Iris pigment epithelial cell (primary cell): ENCODE measurements at places on chromosomes 7 and 10.

DNA sequence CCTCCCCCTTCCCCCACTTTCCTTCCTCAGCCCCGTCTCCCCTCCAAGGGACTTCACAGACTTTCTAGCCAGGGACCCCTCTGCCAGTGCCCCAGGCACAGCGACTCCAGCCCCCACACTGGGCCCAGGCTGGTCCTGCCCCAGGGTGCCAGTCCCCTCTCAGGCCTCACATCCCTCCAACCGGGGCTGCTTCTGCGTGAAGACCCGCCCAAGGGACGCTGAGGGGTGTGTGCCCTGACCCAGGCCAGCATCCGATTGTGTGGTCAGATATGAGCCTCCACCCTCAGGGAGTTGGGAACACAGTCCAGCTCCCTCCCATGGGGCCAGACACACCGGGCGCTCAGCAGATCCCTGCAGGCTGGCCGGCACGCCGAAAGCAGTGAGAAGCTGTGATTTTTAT is 97.0 kb downstream of the MICALL2 start:
- DNase-seq: no peak

- no peak for DNase-seq
Observed at GRCh38 chr7:41130561-41131236, 572.2 kb downstream of the INHBA start.

- no peak for DNase-seq
Observed at GRCh38 chr10:96641396-96642295, 54.8 kb upstream of the TM9SF3 start.

- DNase-seq: no peak
Observed at GRCh38 chr10:53597835-53598251, 825.3 kb upstream of the MBL2 start.

DNA sequence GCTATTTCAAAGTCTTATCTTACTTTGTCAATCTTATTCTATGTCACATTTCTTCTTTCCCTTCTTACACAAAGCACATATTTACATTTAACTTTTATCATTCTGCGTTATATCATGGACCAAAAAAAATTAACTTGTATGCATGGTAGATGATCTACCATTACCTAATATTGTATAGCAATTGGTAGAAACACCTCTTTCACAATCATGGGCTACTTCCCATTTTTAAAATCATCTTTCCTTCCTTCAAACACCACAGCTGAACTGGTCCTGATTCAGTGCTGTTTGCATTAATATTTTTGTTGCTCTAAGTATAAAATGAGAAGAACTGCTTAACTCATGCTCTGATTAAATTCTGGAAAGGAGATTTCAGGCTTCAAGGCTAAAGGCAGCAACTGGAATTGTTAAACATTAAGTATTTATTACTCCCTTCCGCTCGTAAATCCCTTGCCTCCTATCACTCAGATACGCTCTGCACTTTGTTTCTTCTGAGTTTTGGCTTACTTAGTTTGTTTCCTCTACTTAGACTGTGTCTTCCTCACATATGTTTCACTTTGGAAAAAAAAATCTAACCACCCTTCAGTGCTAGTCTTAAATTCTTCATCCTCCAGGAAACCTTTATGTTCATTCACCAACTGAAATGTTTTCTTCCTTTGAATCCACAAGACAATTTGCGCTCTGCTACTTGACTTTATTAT is 901.4 kb downstream of the PCDH15 start:
- DNase-seq: no peak

GRCh38 chr10:3067118-3067858 is at the start of gene PFKP:
PFKP (plus strand) TSS chr10:3067548; CDS start chr10:3067596, 48 bp downstream.
- DNase-seq: no peak

- no peak for DNase-seq
Observed at GRCh38 chr10:120891365-120891764, 40.2 kb downstream of the WDR11 start.
